ENCODE measurements at places on chromosomes 13 and 19.

DNA sequence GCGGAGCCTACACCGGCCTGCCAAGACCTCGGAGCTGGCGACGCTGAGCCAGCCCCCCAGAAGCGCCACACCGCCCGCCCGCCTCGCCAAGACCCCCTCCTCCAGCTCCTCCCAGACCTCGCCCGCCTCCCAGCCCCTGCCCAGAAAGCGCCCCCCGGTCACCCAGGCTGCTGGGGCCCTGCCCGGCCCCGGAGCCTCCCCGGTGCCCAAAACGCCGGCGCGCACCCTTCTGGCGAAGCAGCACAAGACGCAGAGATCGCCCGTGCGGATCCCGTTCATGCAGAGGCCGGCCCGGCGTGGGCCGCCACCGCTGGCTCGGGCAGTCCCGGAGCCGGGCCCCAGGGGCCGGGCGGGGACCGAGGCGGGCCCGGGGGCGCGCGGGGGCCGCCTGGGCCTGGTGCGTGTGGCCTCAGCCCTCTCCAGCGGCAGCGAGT is 10.2 kb downstream of the C19orf25 start:
- peak; percentile 44 for DNase-seq

DNA sequence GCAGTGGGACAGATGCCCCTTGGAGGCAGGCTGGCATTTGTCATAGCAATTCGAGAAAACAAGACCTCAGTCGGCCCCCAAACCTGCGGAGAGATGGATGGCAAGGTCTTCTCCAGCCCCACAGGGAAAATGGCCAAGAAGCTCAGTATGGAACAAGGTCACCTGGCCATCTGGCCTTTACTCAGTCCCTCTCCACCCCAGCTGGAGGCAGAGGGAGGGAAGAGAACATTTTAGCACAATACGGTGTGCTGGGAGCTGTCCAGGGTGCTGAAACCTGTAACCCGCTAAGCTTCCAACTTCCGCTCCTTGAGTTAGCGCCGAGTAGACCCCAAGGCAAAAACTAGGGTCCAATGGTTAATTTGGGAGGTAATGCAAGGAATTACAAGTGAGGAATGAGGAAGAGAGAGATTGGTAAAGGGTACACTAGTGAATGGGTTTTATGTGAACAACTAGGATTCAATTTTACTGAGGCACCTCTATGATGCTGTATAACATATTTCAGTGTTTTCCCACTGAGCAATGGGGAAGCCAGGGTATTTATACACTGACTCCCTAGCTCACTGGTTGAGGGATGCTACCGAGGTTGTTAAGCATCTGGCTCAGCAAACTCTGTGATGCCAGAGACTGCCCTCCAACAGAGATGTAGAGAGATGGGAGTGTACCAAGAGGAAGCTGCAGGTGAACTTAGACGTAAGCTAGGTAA is 64.3 kb downstream of the CACNA1A start:
- DNase-seq: peak; percentile 59

DNA sequence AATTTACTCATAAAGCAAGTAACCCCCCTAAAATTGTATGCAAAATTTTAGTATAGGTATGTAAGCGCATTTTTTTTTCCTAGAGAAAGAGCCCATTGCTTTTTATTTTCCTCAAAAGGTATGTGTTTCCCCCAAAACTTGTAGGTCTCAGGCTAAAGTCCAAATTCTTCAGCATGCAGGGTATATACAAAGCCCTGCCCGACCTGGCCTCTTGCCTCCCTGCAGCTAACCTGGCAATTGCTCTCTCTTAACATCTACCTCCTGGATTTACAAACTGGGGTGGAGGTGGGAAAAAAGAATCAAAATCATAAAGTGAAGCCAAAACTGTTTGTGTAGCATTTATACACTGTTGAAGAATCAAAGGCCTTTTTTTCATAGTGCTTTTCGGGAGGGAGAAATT is 107.8 kb downstream of the KCNRG start:
- DNase-seq: no peak

DNA sequence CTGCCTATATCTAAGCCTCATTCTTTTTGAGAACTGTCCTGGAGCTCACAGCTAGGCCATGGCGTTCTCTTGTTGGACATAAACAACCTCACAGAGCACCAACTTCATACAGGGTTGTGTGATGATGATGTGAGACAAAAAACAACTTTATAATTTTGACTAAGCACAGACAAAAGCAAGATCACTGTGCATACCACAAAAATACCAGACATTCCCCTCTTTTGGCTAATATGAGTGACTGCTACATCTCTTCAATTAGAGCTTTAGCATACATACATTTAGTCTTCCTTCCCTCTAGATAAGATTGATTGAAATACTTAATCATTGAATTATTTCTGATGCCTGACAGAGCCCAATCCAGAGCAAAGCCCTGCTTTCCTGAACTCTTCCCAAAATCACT is 8.3 kb downstream of the MAB21L1 start:
- DNase-seq: peak; percentile 6

DNA sequence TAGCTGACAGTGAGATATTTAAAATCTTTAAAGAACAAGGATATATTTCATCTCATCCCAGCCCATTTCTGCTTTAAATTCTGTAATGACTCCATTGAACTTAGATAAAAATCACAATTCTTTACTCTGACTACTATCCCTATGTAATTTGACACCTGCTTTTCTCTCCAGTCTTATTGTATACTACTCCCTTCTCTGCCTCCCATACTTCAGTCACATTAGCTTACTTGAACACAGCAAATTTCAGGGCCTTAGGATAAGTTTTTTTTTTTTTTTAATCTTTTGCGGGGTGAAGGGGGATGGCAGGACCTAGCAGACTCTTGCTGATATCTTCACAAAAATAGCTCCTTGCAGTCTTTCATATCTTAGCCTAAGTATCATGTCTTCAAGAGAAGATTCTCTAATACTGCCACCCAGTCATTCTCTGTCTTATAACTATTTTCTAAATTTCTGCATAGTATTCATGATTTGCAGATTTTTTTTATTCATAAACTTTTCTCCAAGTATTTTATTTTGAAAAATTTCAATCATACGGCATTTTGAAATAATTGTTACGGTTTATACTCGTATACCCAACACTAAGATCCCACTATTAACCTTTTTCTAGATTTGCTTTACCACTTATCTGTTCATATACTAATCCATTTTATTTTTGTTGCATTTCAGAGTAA is 151.4 kb downstream of the PCCA start:
- DNase-seq: no peak

DNA sequence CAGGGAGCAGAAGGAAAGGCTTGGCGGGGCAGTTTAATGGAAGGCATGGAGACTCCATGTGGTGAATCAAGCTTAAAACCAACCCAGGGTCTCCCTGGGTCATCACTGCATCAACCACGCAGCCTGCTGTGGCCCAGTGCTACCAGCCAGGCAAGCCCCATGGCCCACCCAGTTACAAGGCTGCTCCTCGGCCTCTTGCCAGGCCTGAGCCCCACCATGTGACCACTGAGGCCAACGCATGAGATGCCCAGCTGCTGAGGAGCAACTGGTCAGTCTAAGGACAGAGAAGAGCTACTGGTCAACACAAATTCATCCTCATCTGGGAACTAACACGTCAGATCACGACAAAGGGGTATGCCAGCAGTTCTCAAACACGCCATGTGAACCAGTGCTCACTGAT is 15.4 kb upstream of the KPTN start:
- no peak for DNase-seq

GRCh38 chr13:73924607-73925006 is 209.6 kb downstream of the KLF12 start:
- no peak for DNase-seq

GRCh38 chr13:74288361-74288911 is 154.2 kb upstream of the KLF12 start:
- DNase-seq: no peak

DNA sequence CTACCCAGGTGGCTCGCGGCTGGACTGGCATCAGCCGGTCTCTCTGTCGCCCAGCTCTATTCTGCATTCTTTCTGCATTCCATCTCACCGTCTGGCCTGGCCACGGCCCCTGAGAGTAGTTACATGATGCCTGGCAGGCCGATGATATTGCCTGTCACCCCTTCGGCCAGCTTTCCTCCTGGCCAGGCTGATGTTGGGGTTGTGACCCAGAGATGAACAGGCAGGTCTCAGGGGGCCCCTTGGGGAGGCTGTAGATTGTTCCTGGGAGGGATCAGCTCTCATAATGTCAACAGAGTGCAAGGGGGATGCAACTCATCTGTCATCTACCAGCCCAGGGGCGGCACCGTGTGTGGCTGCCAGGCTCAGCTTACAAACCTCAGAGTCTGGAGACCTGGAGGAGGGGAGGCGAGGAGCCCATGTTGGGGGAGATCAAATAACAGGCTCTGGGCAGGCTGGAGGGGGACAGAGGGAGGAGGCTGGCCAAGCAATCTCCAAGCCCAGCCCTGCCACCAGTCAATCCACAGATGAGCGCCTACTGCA is 13.6 kb upstream of the FBXO17 start:
- DNase-seq: no peak

DNA sequence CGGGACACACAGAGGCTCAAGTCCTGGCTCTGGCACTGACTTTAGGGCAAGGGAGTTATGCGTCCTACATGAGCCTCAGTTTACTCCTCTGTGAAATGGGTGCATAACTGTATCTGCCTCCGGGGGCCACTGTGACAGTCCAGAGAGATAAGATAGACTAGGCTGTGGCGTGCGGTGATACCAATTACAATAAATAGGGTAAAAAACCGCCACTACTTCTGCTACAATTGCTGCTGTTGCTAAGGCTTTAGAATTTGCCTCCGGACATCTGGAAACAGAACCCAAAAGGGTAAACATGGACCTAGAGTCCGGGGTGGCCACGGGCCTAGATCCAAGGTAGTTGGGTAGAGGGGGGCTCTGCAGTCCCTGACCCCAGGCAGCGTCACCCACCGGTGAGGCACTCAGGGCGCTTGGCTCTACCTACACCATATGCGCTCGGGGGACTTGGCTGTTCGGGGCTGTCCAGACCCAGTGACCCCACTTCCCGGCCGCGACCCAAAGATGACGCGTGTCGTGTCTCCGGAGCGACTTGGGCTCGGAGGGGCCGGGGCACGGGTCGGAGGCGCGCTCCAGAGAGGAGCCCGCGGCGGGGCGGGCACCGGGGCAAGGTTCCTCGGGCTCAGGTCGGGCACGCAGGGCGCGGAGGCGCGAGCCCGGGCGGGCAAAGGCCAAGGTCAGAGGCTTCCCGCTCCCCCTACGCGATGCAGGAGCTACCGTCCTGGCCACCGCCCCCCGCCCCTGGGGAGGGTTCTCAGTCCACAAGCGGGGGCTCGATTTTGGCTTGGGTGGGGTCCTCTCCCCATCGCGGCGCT is 1.1 kb downstream of the INSR start:
- DNase-seq: no peak

GRCh38 chr19:39083599-39083982 is 577 bp upstream of the ACP7 start:
- DNase-seq: no peak

DNA sequence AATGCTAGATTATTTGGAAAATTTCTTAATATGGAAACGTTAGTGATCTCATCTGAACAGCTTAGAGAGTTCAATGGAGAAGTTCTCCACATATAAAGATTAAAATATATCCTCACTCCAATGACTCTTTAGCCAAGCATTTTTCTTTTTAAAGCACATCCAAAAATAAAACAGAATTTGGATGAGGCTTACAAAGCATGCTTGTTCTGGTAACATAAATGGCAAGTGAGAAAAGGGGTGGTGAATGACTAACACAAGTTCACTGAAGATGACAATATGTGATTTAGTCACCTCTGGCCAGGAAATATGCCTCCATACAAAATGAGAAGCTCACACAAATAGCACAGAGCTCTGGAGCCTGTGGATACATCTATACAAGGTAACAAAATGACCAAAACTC is 253.0 kb downstream of the PCDH20 start:
- DNase-seq: no peak

DNA sequence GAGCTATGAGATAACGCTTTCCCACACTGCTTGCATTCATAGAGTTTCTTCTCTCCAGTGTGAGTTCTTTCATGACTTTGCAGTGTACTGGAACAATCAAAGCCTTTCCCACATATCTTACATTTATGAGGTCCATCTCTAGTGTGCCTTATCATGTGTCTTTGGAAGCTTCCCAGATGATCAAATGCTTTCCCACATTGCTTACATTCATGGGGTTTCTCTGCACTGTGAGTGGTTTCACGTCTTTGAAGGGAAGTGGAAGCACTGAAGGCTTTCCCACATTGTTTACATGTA is 14.9 kb upstream of the ZNF442 start:
- no peak for DNase-seq

DNA sequence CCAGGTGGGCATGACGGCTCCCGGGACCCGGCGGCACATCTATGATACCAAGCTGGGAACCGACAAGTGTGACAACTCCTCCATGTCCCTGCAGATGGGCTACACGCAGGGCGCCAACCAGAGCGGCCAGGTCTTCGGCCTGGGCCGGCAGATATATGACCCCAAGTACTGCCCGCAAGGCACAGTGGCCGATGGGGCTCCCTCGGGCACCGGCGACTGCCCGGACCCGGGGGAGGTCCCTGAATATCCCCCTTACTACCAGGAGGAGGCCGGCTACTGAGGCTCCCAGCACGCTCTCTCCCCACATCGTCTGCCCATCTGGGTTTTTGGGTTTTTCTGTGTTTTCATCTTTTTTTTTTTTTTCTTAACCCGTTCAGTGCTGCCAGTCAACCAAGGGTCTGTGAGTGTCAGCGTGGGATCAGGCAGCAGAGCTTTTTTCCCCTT is 2.3 kb upstream of the ABCA7 start:
- no peak for DNase-seq

DNA sequence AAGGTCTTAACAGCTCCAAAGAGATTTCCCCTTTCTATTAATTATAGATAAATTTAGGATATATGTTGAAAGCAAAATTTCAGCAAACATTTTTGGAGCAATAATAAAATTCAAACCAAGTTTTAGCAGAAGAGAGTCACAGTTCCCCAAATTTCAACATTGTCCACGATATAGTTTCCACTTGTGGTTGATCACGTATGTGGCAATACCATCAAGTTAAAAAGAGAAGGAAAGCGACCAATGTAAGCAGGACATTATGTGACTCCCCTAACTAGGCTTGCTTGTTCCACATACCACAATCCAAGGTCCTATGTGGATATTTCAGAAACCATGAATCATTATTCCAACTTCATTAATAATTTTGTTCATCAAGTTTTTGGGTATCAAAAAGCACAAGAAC is 52.8 kb downstream of the ELF1 start:
- DNase-seq: no peak

DNA sequence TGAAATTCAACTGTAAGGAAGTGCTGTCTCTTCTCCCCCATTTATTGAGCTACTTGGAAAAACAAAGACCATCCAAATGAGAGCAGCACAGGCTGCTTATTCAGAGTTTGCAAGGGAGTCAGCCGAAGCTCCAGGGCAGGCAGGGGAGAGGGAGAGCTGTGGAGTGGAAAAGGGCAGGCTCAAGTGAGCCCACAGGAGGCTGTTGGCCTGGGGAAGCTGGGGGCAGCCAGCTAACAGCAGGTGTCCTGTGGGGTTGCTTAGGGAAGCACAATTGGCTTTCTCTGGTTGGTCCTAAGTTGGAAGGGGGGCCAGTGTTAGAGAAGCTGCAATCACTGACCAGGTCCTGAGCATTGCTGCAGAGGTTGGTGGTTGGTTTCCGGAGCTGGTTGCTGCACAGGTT is 23.9 kb downstream of the SLC25A42 start:
- no peak for DNase-seq

GRCh38 chr13:52711286-52711685 is 28.3 kb downstream of the CNMD start:
- no peak for DNase-seq

GRCh38 chr13:77720988-77721387 is 23.5 kb downstream of the SLAIN1 start:
- no peak for DNase-seq

- DNase-seq: peak; percentile 72
Measured at GRCh38 chr19:48403606-48404005, 10.1 kb downstream of the GRIN2D start.

GRCh38 chr19:32373585-32374295 is 28.3 kb downstream of the ZNF507 start:
- peak; percentile 99 for DNase-seq

- no peak for DNase-seq
Measured at GRCh38 chr13:112134391-112135075, 67.6 kb downstream of the SOX1 start.

All from fibroblast of pulmonary artery (primary cell).